NCI-H524 (cell line): ENCODE measurements at places on chromosomes 7 and 10.

GRCh38 chr10:46515366-46515765 lies 41.1 kb downstream of the GPRIN2 start:
- no peak for DNase-seq

DNA sequence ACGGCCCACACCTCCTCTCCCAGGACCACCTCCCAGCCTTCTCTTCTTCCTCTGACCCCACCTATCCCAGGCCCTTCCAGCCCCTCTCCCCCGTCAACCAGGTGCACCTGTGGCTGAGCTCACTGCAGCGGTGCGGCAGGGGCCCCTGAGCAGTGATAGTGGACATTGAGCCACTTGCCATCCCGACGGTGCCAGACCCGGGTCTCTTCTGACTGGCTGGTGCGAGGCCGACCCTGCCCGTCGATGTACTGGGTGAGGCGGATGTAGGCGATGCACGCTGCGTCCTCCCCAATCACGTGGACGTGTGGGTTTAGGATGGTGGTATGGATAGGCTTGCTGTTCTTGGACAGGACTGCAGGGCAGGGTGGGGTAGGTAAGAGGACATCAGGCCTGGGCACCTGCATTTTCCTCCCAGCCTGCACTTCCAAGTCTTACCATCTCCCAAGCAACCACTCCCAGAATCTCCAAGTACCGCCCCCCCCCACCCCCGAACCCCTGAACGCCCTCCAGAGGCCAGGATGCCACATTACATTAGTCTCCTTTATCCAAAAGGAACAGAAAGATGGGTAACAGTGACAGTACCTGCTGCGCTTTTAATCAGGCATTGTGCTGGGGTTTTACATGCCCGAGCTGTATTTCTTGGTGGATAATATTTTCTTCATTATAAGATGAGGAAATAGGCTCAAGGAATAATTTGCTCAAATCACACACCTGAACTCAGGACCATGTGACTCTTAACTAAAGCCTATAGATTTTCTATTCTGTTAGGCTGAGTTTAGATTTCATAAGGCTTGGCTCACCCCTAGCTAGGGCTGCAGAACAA lies 3.7 kb upstream of the NDST2 start:
- no peak for DNase-seq

DNA sequence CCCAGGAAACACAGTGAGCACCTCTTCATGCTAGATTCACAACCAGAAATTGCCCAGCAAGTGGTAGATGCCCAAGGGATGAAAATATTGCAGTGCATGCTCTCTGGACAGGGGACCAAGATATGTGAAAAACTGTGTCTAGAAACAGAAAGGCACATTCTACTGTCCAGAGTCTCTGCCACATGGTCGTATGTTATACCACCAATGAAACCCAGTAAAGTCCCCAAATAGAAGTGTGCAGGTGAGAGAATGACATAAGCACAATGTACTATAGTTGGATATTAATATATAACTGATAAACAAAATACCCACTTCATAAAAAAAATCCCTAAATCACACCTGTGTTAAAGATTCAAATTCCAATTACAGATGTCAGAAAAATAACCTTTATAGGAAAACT lies 43.8 kb downstream of the RASGEF1A start:
- no peak for DNase-seq

GRCh38 chr7:128954830-128955802 lies 17.4 kb downstream of the IRF5 start:
- DNase-seq, result no peak

GRCh38 chr10:15293862-15294842 lies 76.9 kb downstream of the FAM171A1 start:
- no peak for DNase-seq

GRCh38 chr7:122975341-122975740 lies 20.2 kb downstream of the TAS2R16 start:
- DNase-seq, result no peak

DNA sequence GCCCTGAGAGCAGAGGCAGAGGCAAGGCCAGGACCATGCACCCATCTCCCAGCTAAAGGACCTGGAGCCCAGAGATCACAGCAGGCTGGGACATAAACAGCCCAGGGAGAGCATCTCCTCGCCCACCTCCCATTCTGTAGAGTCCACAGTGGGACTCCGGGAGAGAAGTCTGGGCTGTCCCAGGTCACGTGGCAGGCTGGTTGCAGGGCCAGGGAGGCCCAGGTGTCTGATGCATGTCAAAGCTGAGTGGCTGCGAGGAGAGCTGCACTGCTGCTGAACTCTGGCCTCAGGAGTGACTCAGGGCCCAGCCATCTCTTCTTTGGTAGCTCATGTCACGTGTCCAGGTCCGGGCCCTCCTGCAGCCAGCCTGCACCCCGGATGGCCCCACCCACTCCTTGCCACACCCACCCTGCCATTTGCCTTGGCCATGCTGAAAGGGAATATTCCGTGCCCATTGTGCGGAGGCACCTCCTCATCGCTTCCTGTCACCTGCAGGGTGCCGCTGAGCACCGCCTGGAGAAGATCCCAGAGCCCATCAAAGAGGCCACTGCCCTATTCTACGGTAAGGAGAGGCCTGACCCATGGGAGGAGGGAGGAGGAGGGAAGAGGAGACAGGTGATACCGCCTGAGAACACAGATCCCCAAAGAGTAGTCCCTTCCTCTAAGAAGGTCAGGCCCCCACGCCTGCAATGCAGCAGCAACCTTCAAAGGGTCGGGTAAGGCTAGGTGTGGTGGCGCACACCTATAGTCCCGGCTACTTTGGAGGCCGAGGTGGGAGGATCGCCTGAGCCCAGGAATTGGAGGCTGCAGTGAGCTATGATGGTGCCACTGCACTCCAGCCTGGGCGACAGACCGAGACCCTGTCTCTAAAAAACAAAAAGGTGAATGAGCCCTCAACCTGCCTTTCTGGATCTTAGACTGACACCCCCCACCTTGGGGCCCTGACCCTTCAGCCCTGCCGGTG lies 12.6 kb upstream of the SH2B2 start:
- DNase-seq, result no peak

GRCh38 chr10:2252096-2252495 lies 514.8 kb upstream of the ADARB2 start:
- DNase-seq, result no peak

GRCh38 chr7:151243408-151244195 lies 4.9 kb downstream of the SMARCD3 start:
- DNase-seq, result peak; percentile 75

DNA sequence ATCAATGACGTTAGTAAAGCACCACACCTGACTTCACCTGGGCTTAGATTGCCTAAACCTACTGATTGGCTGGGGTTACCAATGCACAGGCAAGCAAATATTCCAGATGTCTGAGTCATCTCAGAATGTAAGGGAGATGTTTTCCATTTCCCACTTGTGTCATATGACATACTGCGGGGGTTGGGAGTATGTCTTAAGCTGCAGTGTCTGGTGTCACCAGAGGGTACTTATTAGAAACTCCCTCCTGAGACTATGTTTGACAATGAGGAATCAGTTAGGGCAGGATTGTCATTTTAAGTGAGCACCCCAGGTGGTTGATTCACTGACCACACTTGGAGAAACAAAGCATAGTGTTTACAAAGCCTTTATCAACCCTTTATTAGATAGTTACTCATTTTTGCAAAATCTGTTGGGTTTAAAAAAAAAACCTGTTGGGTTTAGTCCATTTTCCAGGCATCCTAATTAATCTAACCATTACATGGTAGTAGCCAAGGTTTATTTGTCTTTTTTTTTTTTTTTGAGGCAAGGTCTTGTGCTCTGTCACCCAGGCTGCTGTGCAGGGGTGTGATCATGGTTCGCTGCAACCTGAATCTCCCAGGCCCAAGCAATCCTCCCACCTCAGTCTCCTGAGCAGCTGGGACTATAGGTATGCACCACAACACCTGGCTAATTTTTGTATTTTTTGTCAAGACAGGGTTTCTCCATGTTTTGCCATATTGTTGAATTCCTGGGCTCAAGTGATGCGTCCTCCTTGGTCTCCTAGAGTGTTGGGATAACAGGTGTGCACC lies 72.5 kb downstream of the CDK6 start:
- peak; percentile 87 for DNase-seq

GRCh38 chr7:157538321-157538720 lies 201.5 kb downstream of the DNAJB6 start:
- DNase-seq, result no peak

DNA sequence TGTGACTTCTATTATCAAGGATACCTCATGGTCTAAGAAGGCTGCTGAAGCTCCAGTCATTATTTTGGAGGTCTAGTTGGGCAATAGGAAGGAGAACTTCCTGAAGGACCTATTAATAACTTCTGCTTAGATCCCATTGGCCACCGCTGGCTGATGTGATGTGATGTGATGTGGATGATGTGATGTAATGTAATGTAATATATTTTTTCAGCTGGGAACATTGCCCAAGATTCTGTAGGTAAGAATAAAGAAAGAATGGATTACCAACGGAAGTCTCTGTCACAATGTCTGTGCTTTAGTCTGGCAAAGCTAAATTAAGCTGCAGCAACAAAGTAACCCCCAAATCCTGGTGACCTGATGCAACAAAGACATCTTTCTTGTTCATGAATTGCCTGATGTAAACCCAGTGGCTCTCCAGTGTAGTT lies 233.7 kb downstream of the PTEN start:
- no peak for DNase-seq

DNA sequence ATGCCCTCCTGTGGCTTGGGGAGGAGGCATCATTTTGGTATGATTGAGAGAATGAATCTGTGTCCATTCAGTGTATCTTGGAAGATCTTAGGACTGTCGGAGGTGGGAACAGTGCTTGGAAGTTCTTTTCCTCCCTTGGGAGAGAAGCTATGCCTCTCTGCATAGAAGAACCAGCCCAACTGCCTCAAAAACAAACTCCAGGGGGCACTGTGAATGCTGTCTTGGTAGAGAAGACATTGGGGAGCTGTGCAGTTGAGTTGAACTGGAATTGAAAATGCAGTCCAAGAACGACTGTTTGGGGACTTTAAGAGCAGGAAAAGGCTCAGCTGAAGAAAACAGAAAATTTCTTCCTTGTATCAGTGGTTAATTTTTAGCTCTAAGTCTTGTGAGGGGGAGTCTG lies 4.9 kb upstream of the GJD4 start:
- no peak for DNase-seq

- DNase-seq, result no peak
Observed at GRCh38 chr7:48048113-48048512, 12.8 kb downstream of the C7orf57 start.

- no peak for DNase-seq
Observed at GRCh38 chr10:59036311-59037017, 140.0 kb upstream of the PHYHIPL start.

GRCh38 chr10:106618646-106619045 lies 545.9 kb downstream of the SORCS1 start:
- no peak for DNase-seq

GRCh38 chr10:103666087-103666761 lies 172.7 kb downstream of the NEURL1 start:
- no peak for DNase-seq

DNA sequence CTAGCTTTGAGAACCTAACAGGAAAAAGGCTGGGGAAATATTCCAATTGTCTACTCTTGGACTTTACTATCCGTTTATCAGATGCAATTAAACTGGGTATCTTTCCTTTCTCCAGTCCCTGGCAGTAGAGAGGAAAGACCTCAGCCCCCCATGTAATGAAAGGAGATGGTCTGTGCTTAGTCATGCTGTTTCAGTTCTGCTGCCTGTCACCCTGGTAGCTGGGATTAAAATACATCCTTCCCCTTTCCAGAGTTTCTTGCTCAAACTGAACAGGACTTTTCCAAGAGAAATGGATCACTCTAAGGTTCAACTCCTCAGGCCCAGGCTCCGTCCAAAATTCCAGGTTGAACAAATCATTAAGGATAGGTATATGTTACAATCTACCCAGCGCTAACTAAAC lies 202.9 kb downstream of the PTEN start:
- no peak for DNase-seq

GRCh38 chr7:151194188-151194587 lies 7.1 kb upstream of the ASB10 start:
- no peak for DNase-seq

DNA sequence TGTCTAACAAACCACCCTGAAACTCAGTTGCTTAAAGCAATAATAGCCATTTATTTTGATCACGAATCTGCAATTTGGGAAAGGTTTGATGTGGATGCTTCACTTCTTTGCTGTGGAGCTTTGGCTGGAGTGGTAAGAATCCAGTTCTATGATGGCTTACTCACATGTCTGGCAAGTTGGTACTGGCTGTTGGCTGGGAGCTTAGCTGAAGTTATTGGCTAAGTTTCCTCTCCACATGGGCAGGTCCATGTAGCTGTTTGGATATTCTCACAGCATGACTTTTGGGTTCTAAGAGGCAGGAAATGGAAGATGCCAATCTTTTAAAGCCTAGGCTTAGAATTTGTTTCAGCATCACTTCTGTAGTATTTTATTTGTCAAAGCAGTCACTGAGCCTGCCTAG lies 277.6 kb upstream of the NRP1 start:
- DNase-seq, result no peak

DNA sequence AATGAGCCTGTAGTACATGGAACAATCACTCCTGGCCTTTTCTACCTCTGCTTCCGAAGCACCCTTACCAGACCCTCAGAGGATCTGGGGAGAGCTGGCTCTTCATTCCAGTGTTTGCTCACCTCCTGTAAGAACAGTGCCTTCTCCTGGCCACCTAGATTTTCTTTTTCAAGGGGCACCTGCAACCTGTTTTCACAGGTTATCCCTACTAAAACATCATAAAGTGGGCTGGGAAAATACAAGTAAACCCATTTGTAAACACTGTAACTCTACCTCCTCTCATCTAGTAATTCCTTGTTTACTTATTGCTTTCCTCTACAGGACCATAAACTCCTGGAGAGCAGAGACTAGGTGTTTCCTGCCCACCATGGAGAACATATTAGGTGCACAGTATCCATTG lies 1.1 kb downstream of the PIK3AP1 start:
- no peak for DNase-seq

DNA sequence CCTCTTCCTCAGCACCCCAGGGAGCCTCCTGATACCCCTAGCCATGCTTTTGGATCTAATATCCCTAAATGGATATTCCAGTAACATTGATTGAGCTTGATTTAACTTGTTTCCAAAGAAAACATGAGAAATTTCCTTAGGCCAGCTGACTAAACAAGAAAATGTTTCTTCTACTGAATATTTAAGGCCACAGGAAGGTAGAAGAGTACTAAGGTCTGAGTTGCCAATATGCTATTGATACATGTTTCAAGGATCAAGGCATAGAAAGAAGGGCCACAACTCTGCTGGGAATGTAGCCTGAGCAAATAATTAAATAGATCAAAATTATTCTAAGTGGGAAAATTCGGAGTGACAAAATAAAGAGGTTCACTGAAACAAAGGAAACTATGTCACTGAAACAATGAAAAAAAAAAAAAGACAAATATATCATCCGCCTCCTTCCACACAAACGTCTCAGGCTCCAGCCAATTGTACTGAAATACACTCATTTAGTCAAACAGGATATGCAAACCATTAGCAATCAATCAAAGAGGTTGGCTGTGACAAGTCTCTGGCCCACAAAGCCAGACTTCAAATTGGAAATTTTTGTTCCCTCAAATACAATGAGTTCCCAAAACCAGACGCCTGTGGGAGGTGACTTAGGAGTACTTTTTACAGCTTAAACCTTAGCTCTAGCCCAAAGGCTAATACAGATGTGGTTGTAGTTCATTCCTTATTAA lies 396.2 kb downstream of the HTR7 start:
- DNase-seq, result no peak

GRCh38 chr10:22633528-22633927 lies 80.8 kb downstream of the PIP4K2A start:
- DNase-seq, result no peak
